ENCODE measurements at places on chromosomes 6 and 20.

DNA sequence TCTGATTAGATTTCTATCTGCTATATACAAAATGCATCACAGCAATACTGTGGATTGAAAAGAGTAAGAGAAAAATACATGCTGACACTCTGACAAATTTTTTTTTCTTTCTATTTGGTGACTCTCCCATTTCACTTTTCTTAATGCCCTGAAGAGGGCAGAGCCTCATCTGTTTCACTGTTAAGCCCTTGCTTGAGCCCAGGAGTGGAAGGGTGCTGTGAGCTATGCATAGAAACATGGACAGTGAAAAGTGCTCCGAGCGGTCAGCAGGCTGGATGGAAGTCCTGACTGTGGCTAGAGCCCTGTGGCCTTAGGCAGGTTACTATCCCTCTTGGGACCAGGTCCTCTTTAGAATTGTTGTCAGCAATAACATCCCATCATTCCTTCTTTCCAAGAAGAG is 17.4 kb upstream of the CSE1L start:
- no peak for DNase-seq

DNA sequence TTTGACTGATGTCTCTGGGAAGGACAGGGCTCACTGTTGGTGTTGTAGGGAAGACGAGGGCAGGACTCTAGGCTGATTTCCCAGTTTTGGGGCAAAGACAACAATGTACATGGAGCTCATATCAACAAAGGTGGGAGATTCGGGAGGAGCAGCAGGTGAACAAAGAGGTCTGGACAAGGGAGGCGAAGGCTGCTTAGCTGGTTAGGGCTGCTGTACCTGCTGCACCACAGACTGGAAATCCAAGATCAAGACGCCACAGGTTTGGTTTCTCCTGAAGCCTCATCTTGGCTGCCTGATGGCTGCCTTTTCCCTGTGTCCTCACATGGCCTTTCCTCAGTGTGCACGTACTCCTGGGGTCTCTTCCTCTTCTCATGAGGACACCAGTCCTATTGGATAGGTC is 287.2 kb downstream of the FOXC1 start:
- DNase-seq = no peak

DNA sequence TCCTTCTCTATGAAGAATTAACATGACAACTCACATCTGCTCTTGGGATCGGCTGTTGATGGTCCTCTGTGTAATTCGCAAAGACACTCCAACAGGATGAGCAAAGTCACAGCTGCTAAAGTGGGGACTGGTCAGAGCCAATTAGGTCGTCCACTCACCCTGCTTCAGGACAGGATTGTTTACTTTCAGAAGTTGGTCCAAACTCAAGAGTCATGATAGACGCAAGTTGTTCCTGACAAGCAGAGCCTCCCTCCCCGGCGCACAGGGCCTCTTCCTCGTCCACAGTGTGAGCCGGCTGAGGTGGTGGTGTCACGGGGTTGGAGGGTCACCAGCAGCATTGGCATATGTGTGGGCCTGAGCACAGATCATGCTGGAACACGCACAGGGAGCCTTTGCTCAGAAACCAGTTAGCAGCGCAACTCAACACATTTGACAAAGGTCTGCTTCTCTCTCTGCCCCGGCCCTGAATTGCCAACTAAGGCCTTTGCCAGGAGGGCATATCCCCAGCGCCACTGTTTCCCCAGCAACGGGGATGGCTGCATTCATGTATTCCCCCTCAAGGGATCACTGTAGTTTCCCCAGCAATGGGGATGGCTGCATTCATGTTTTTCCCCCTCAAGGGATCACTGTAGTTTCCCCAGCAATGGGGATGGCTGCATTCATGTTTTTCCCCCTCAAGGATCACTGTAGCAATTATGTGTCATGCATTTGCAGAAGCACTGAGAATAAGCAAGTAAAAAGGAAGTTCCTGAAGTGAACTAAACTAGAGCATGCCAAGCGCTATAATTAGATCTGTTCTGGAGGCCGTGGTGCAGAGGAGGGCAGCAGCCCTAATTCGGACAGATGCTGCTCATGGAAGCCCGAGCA is 111.7 kb downstream of the THBS2 start:
- DNase-seq = no peak

DNA sequence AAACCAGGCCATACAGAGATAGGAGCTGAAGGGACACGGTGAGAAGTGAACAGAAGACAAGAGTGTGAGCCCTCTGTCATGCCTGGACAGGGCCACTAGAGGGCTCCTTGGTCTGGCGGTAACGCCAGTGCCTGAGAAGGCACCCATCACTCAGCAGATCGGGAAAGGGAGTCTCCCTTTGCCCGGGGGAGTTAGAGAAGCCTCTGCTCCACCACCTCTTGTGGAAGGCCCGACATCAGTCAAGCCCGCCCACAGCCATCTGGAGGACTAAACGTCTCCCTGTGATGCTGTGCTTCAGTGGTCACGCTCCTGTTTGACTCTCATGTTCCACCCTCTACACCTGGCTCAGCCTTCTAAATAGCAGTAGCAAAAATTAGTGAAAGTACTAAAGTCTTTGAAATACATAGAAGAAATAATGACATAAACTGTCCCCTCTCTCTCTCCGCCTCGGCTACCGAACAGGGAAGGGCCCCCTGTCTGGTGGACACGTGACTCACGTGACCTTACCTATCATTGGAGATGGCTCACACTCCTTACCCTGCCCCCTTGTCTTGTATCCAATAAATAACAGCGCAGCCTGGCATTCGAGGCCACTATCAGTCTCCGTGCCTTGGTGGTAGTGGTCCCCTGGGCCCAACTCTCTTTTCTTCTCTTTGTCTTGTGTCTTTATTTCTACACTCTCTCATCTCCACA is 66.7 kb downstream of the RPP21 start:
- peak; percentile 14 for DNase-seq

All from activated naive CD8-positive, alpha-beta T cell treated with anti-CD3 and anti-CD28 coated beads, Interleukin-2, amount 50 U/mL, for 16 hours (primary cell).